ENCODE measurements at places on chromosomes 6 and 20.

DNA sequence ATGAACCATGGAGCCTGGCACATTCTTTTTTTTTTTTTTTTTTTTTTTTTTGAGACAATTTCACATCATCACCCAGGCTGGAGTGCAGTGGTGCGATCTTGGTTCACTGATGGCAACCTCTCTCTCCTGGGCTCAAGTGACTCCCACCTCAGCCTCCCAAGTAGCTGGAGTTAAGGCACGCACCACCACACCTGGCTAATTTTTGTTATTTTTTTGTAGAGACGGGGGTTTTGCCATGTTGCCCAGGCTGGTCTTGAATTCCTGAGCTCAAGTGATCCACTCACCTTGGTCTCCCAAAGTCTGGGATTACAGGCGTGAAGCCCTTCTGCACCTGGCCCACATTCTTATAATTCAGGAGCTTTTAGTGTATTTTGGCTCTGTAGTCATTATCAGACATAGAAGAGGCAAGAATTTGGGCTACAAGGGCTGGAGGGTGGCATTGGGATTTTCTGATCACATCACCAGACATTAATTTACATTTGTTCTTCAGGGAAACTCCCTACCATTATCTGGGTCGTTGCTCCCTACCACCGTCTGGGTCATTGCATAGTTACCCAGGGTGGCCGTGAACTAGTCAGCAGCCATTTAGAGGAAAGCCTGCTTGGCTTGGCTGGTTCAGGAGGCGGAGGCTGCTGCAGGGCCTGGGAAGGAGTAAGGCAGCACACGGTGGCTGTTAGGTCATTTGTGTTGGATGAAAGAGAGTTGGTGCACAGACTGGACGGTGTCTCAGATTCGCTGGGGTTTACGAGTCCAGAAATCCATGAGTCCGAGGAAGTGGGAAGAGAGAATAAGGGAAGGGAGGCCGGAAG, 17.6 kb downstream of the ARID1B start:
- DNase-seq, result no peak

- no peak for DNase-seq
These were observed 12.1 kb upstream of the MLN start for GRCh38 chr6:33815854-33816253.

- DNase-seq, result no peak
These were observed 60.5 kb downstream of the CD83 start for GRCh38 chr6:14178083-14178445.

GRCh38 chr6:72740135-72740534, 118.3 kb downstream of the KCNQ5 start:
- no peak for DNase-seq

DNA sequence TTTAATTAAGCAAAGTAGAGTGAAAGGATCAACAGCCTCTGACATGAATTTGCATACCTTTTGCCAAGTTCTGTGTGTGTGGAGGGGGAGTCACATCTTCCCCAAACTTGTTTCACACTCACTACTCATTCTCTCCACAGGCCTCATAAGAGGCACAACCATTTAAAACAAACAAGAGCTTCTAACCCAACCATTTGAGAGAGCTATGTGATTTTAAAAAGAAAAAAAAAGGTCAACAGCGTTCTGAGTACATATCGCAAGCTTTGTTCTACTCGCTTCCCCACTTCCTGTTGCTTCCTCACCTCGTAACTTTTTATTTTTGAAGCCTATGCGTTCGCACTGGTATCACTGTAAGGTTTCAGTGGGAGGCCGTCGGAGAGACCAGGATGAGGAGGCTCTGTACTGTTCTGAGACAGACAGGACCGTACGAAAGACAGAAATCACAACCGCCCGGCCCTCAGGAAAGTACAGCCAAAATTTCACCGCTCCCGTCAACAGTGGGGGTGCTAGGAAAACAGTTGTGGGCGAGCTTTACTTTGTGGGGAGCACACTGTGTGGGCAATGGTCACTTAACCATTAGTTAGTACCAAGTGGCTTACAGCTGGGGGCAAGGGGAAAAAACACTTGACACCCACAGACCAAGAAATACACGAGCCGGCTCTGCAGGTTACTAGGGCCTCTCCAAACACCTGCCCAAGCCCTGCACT, 61.3 kb downstream of the TRERF1 start:
- DNase-seq, result peak; percentile 61

Measured in stimulated activated CD4-positive, alpha-beta T cell treated with anti-CD3 and anti-CD28 coated beads, Interleukin-15, amount 100 ng/mL, for 48 hours (primary cell).